ENCODE measurements at places on chromosomes 3 and 15.

GRCh38 chr15:67549736-67550135 is 7.2 kb downstream of the MAP2K5 start:
- no peak for DNase-seq

- no peak for DNase-seq
Observed at GRCh38 chr15:63915873-63916771, 82.4 kb upstream of the HERC1 start.

- DNase-seq = peak; percentile 16
Observed at GRCh38 chr3:24680214-24680967, 185.7 kb upstream of the THRB start.

DNA sequence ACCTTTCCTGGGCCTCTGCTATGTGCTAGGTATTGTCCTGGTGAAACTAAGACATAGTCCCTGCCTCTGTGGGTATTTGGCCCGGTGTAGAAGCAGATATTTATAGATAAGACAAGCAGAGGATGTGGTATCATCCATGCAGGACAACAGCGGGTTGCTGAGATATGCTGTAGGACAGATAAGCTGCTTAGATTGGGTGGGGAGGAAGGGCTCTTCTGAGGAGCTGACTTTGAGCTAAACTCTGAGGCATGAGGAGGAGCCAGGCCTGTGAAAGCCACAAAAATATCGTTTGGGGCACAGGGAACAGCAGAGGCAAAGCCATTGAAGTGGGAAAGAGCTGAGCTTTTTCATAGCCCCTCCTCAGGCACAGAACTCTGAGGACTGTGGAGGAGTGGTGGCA is 492.5 kb upstream of the CFAP20DC start:
- no peak for DNase-seq

DNA sequence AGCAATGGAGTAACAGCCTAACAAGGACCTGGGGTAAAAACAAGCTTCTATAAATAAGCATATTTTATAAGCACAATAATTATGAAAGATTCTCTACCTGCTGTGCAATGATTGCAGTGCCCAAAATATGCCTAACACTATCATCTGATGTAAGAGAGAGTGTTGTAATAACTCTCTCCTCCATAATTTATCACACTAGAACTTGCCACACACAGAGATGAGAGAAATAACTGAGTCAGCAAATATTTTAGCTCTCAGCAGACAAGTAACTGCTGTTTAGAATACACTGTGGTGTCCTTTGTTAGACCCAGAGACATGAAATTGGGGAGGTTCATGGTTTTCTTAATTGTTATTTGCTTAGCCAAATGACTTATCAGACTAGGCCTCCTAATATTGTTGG is 105.3 kb upstream of the ACP3 start:
- no peak for DNase-seq

DNA sequence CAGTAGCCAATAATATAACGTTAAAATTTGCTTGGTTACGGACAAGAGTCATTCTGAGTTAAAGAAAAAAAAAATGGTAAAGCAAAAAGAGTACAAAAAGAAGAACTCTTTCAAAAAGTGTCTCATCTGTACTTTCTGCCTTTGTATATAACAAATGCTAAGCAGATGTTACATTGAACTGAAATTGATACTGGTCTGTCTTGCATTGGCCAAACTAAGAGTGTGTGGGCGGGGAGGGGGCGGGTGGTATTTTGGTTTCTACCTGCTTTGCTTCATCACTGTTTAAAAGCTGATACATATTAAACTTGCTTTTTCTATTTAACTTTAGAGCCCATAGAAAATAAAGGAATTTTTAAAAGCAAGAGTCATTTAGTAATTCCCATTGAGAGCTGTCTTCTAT is 215.0 kb upstream of the THBS1 start:
- DNase-seq = peak; percentile 24

- no peak for DNase-seq
Observed at GRCh38 chr3:30694148-30694547, 87.7 kb downstream of the TGFBR2 start.

GRCh38 chr3:31300456-31301443 is 232.0 kb upstream of the STT3B start:
- no peak for DNase-seq

GRCh38 chr3:97010881-97011657 is 196.7 kb downstream of the EPHA6 start:
- DNase-seq = no peak

DNA sequence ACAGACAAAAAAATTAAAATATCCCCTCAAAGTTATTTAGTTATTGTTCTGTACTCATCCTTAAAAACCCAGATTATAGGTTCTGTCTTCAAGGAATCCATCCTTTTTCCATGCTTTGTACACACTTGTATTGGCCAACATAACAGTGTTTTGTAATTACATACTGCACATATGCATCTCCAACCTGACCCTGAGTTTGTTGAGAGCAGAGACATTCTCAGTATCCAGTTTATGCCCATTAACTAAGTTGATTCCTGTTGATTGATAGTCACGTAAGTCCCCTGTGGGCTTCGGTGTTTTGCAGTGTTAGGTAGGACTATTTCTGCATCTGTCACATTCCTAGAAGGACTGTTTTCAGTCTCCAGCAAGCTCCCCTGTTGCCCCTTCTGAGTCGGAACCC is 33.6 kb downstream of the MOBP start:
- no peak for DNase-seq

- DNase-seq = no peak
Observed at GRCh38 chr15:59380902-59381610, 8.4 kb upstream of the MYO1E start.

DNA sequence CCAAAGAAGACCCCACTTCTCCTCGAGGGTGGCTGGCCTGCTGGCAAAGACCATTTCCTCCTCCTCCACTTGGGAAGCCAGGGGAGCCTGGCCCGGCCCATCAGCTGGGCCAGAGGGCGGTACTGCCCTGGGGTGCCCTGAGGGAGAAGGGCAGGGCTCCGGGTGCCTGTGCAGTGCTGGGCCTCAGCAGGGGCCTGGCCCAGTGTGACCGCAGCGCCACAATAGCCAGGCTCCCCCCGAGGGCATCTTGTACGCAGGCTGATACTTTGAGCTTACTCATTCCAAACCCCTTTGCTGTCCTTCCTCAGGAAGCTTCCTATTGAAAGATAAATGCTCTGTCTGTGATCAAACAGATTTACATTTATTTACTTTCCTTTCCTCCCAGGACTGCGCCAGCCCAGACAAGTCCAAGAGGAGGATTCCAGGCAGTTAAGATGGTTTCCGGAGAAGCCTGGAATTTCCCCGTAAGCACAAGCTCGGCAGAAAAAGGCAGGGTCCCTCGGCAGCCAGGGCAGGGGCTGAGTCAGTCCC is 240.1 kb downstream of the XXYLT1 start:
- no peak for DNase-seq

GRCh38 chr15:60706145-60706544 is 227.2 kb upstream of the ICE2 start:
- no peak for DNase-seq

DNA sequence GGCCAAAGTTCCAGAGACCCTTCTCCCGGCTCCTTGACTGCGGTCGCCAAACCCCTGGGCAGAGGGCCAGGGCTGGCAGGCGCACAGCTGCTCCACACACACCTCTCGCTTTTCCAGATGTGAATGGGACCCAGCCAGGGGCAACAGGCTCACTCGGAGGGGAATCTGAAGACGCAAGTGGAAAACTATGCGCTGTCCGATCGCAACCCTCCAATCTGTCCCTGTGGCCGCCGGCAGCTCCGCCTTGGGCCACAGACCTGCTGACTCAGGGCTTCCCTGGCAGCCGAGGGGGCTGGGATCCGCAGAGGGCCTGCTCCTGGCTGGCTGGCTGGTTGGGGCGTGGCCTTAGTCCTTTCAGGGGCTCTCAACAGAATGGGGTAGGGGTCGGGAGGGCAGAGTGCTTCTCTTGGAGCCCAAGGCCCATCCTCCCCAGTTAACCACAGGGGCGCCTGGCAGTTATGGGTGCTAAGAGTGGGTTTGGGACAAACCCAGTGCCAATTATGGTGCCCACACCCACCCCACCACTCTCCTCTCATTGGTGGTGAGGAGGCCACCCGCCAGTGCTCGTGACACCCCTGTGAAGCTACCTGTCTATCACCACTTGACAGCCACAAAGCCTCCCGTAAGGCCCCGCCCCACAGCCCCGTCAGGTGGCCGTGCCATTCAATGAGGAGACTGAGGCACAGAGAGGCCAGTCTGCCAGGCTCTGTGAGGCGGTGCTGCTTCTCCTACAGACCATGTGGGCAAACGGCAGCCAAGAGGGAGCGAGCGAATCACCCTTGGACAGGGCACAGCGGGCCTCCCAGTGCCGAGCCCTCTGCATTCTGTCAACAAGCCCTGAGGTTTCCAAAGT is 53.8 kb downstream of the IQSEC1 start:
- no peak for DNase-seq

DNA sequence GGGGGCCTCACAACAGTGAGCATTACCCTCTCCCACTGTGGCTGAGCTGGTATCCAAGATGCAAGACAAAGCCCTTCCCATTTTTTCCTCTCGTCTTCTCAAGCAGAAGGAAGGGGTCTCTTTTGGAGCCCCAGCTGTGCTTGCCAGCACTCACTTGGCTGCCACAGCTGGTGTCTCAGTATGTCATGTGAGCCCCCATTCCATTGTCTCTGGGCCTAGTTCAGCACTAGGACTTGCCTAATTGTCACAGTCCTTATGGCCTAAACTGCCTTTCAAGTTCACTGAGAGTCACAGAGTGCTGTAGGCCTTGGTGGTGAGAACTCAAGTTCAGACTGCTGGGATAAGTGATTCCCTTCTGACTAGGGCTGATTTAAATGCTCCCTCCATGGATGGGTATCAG is 89.8 kb downstream of the ARHGEF26 start:
- no peak for DNase-seq

- DNase-seq = no peak
Observed at GRCh38 chr3:30577788-30578187, 28.6 kb upstream of the TGFBR2 start.

DNA sequence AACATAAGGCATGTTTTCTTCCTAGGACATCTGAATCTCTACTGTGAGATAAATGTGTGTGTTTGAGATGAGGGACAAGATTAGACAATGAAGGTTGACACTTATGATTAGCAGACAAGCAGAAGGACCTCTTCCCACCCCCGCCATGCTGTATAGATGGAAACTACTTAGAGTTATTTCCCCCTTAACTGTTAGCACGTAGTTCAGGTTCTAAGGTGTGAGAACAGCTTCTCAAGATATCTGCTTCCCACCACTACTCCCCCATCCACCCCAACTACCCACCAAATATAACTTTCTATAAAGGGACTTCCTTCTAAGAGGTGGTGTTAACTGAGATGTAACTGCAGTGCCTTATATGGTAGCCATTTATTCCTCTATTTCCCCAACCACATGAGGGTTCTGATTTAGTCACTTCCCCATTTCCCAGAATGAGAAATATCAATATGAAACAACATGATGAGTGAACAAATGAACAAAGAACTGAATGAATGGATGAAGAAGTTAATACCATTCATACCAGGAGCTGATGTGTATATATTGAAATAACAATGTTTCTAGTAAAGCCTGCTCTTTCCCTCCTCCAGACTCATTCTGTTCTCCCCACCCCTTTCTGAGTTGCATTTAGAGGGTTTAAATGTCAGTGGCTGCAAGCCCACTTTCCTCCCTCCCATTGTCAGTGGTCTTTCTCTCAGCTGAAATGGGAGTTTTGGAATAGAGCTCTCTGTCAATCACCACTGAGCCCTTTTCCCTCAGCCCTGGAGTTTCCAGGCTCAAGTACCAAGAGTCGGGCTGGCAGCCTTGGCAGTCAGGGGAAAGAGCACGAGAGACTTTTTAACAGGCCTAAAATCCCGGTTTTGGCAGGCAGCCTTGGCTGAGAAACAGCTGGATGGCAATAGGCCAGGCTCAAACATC is 7.7 kb upstream of the RFTN1 start:
- DNase-seq = peak; percentile 34

GRCh38 chr3:49006408-49007067 is 653 bp upstream of the WDR6 start:
- no peak for DNase-seq

DNA sequence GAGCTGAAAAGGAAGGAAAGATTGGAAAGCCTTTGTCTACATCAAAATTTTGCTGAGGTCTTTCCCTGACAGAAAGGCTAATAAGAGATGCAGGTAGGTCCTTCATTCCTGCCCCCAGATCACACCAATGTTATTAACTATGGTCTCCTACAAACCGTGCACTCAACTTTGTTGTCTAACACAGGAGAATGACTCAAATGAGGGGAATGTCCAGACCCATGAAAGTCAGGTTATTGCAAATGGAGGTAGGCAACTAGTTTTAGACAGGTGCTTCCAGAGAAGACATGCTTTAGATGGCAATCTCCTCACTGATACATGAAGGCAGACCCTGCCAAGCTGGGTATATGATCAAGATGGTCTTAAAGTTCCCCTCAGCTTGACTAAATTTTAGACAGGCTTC is 51.0 kb downstream of the NFKBIZ start:
- DNase-seq = no peak

DNA sequence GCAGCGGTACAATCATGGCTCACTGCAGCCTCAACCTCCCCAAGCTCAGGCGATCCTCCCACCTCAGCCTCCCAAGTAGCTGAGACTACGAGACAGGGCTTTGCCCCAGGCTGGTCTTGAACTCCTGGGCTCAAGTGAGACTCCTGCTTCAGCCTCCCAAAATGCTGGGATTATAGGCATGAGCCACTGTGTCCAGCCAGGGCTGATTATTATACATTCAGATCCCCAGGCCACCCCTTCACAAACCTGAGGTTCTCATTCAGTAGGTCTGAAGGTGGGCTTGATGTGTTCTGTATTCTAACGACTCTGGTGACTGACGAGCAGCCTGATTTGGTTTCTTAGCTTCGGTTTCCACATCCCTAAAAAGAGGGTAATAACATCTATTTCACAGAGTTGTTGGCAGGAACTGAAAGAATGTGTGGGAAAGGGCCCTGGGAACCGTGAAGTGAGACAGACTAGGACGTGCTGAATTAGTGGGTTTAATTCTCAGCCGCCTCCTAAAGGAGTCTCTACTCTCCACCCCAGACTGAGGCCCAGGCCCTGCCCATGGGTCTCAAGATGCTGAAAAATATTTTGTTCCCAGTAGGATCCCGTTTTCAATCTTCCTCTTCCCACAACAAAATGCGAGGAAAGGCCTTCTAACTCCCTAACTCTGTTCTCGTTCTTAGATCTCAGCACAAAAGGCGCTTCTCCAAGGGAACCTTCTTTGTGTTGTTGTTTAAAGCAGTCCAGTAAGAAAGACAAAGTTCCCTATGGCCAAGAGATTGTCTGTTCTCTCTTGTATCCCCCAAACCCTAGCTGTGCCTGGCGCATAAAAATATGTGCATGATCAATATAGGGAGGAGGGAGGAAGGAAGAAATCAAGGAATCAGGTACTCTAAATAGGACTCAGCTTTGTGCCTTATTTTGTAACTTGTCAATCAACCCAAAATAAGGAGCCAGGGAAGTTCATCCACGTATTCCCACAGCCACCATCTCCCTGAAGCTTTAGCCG is 210.0 kb upstream of the TOPAZ1 start:
- DNase-seq = no peak

GRCh38 chr3:14760185-14760584 is 58.6 kb upstream of the FGD5 start:
- no peak for DNase-seq

DNA sequence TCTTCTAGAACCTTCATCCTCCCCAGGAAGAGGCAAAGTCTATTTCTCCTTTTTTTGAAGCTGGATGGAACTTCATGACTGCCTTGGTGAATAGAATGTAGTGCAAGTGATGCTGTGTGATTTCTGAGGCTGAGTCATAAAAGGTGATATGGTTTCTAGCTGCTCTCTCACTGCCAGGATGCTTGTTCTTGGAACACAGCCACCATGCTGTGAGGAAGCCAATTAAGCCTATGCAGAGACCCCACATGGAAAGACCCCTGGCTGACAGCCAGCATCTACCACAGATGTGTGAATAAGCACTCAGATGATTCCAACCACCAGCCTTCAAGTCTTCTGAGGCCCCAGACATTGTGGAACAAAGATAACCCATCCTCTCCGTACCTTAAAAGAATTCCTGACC is 57.0 kb downstream of the ISL2 start:
- DNase-seq = no peak

Data from GM13977 (cell line).